COR-L47 (cell line): ENCODE measurements at places on chromosomes 13 and 19.

DNA sequence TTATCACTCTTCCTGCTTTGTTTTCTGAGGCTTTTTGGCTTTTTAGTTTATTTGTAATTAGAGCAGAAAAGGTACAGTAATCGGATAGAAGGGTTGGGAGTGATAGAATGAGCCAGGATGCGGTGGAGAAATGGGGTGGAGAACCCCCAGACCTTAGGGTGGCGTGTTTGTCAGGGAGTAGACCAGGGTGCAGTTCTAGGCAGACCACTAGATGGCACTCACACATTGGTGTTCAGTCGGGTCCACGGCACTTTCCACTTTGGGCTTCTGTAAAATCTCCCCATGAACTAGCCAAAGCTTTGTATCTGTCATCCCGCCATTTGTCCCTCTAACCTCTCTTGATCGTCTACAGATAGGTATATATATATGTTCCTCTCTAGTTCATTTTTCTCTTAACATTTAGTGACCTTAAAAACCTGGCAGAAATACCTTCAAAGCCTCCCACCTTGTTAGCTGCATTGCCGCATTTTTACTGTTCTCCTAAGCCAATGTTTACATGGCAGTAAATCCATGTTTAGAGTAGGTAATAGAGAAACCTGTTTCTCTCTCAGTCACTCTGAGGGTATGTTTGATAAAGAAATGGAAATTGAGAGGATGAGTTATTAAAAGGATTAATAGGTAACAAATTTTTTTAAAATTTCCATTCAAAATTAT, 154.9 kb downstream of the TM9SF2 start:
- DNase-seq: peak; percentile 90

DNA sequence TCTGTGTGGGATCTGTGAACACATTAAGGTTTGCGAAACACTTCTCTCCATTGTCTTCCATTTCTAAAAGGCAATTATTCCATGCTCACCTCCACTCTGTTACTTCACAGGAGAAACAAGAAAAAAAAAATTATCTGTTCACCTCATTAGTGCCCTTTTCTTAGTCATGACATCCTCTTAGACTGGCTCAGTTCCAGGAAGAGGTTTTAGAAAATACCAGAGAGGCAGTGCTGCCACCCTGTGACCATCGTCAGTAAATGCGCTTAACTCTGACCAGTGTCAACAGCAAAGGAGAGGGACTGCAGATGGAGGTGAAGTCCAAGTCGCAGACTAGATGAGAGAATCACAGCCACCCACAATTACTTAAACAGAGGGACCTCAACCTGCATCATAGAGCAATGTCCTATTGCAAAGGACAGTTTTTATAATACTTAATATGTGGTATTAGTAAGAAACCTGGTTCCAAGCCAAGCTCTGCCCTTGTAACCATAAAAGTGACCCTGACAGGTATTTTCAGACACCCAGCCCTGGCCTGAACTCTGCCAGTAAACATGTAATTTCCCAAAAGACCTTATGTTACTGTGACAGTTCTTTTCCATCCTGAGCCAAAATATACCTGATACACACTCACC, 19.4 kb downstream of the CEACAM21 start:
- DNase-seq: peak; percentile 72

- no peak for DNase-seq
Observed at GRCh38 chr13:70014337-70014736, 93.3 kb upstream of the ATXN8OS start.

GRCh38 chr13:50400035-50400726, 384.9 kb downstream of the KCNRG start:
- DNase-seq: no peak

DNA sequence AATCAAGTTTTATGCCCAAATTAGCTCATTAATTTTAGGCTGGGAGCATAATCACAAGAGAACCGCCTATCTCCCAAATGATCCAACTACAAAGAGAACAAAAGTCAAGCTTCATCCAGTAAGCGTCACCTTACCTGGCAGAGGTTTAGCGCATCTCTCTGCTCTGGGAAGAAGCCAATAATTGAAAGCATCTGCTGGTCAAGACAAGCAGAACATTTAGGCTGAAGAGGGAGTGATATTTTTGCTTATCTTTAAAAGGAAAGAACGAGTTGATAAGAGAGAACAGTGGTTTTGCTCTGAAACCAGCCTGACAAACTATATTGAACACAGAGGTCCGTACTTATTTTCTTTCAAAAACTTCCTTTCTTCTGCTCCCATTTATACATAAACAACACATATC, 242.1 kb downstream of the ENOX1 start:
- DNase-seq: no peak

DNA sequence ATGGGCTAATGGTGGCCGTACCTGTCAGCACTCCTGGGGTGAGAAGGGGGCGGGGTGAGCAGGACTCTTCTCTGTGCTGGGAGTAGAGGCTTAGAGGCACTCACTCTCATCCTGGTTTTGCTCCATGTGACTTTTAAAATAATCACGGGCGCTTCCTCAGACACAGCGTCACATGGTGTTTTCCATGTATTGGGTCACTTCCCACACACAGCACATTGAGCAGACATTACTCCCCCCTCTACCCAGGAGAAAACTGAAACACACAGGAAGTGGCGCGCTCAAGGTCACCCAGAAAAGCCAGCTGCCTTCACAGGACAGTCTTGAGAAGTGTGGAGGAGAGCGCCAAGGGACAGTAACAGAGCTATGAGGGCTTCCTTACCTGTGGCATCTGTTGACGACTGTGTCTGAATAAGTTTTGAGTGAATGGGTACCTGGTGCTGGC, 23.2 kb downstream of the SPATA13 start:
- no peak for DNase-seq

DNA sequence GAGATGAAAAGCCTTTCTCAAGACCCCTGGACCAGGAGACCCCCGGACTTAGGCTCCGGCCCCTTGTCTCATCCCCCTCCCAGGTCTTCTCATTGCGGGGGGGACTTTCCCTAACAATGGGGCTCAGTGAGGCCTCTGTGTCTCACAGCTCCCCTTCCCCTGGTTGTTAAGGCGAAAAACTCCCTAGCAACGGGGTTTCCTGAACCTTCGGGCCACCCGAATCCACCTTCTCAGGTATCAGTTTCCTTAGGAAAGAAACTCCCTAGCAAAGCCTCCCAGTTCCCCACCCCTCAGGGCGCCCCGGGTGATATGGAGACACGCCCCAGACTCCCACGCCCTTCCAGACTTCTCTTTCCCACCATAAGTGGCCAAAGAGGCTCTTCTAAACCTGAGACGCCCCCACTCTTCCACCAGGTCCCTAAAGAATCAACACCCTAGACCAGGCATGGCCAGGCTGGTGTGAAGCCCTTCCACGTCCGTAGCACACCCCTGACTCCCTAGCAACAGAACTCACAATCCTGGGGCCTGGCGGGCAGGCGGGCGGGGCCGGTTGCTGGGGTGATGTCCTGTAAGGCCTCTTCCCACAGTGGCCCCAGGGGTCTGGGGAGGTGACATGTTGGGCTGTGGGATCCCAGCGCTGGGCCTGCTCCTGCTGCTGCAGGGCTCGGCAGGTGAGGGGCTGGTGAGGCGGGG, at the start of gene TMEM190:
Gene TMEM190, plus strand, starts transcription at position 586 of the 693 bp plus-strand sequence. Its CDS starts 28 bp downstream, at position 614.
- DNase-seq: no peak
